ENCODE measurements at places on chromosomes 5 and 9.

- DNase-seq = no peak
Measured at GRCh38 chr5:157930710-157931109, 71.8 kb upstream of the CLINT1 start.

- no peak for DNase-seq
Measured at GRCh38 chr9:37179576-37179975, 59.2 kb downstream of the ZCCHC7 start.

- DNase-seq = peak; percentile 25
Measured at GRCh38 chr9:99130069-99130468, 25.2 kb downstream of the TGFBR1 start.

DNA sequence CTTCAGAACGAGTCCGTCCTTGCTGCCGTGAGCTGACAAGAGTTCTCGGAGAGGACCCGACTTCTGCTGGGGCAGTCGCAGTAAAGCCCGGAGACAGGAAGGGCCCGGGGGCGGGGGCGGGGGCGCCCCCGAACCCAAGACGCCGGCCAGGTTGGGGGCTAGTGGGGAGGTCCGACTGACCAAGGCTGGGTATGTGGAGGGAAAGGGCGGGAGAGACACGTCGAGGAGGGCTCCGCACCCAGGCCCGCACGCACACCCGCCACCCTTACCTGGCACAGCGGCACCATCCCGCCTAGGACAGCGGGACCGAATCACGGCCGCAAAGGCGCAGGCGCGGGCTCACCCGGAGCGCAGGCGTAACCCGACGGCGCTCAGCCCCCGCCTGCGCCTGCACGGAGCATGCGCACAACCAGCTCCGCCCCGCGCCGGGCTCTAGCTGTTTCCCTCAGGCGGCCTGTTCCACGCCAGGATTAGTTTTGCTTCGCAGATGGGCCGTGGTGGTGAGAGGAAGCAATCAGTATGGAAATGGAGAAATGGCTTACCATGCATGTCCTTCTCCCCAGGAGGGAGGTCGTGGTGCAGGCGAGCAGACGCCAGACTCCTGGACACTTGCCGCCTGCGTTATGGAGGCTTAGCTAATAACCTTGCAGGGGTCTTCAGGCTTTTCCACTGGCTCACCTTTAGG, at the start of gene MOCS2:
TSS of gene MOCS2 (minus strand) at position 315 of the 685 bp plus-strand sequence. CDS start 2,583 bp downstream, outside the sequence.
- DNase-seq = peak; percentile 93

DNA sequence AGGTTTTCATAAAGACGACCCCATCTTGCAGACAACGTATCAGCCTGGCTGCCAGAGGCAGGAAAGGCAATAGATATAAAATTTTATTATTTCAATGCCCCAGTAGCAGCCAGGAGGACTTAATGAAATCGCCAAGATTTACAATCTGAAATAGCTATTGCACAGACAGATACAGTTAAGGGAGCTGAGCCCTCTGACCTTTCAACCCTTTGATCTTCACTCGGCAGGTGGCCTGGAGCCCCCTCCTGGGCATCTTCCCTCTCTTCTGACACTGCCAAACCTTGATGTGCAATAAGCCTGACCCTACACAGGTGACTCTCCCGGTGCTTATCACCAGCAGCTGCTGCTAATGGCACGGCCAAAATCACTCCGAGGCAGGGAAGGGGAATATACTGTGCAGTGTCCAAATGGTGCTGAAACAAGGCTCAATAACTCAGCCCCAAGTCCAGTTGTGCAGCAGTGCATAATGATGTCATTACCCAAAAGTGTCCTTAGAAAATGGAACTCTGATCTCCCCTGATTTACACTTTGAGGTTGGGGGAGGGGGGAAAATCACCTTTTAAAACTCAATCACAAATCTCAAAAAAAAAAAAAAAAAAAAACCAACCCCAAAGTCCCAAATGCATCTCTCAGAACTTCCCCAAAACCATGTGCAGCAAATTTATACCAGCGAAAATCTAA, 242.0 kb downstream of the CRB2 start:
- DNase-seq = no peak
